ENCODE measurements at places on chromosomes 3 and 15.

GRCh38 chr15:47708161-47708980 lies 8.9 kb upstream of the SEMA6D start:
- DNase-seq, result no peak

- no peak for DNase-seq
Observed at GRCh38 chr15:66850078-66850991, 148.3 kb downstream of the SMAD6 start.

DNA sequence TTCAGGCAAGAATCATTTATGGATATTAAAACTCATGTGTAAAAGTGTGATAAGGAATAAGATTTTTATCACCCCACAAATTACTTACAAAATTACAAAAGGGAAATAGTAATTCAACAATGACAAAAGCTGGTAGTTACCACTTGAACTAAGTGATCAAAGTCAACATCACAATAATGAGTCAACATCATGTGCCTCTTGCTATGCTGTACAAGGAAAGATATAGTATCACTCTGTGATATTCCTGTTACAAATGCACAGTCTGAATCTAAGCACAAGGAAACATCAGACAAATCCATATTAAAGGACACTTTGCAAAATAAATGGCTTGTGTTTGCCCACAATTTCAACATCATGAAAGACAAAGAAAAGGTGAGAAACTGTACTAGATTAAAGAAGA lies 90.5 kb upstream of the PLCL2 start:
- no peak for DNase-seq

- peak; percentile 93 for DNase-seq
Observed at GRCh38 chr3:167735233-167736138, at the start of gene SERPINI1. TSS of gene SERPINI1 (plus strand) at chr3:167735721. CDS start at chr3:167789129, 53,408 bp downstream.

GRCh38 chr3:32379831-32380500 lies 11.7 kb upstream of the CMTM7 start:
- DNase-seq, result no peak
